Stimulated activated naive CD4-positive, alpha-beta T cell treated with Interleukin-2 at 50 U/mL for 16 hours (primary cell): ENCODE measurements at places on chromosomes 5 and 9.

DNA sequence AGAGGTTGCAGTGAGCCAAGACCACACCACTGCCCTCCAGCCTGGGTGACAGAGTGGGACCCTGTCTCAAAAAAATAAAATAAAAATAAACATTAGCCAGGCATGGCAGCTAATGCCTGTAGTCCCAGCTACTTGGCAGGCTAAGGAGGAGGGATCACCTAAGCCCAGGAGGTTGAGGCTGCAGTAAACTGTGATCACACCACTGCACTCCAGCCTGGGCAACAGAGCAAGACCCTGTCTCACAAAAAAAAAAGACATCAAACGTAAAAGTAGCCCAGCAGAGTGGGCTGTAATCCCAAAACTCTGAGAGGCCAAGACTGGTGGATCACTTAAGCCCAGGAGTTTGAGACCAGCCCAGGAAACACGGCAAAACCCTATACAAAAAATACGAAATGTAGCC is 19.0 kb downstream of the UIMC1 start:
- DNase-seq = no peak

DNA sequence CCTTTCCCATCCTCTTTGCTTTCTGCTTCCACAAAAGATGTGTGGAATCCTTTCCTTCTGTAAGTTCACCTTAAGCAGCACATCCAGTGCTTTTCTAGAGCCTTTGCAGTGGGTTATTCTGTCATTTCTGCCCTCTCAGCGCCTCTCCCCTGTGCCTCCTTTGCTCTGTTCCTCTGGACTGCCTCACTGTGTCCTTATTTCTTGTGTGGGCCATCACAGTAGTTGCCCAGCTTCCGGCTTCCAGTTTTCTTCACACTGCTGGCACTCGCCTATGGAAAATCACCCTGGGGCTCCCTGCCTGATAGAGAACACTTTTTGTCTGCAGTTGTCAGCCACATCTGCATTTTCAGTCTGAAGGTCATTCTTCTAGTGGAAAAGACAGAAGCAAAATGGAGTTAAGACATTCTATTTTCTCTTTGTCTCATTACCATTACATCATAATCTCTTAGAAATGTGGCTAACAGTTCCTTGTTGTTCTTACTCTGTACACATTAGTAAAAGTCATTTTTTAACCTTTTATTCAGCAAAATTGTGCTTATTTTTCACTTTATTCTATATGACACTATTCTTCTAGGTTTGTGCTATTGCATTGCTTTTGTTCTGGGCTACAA is 64.1 kb upstream of the ZNF608 start:
- DNase-seq = no peak

GRCh38 chr9:37424686-37425297 is 2.3 kb downstream of the GRHPR start:
- DNase-seq = no peak

- DNase-seq = no peak
Measured at GRCh38 chr9:125785248-125785751, 38.1 kb downstream of the PBX3 start.

GRCh38 chr5:100448111-100448528 is 87.1 kb upstream of the FAM174A start:
- DNase-seq = no peak

- DNase-seq = no peak
Measured at GRCh38 chr5:126268697-126269315, 154.4 kb upstream of the GRAMD2B start.

DNA sequence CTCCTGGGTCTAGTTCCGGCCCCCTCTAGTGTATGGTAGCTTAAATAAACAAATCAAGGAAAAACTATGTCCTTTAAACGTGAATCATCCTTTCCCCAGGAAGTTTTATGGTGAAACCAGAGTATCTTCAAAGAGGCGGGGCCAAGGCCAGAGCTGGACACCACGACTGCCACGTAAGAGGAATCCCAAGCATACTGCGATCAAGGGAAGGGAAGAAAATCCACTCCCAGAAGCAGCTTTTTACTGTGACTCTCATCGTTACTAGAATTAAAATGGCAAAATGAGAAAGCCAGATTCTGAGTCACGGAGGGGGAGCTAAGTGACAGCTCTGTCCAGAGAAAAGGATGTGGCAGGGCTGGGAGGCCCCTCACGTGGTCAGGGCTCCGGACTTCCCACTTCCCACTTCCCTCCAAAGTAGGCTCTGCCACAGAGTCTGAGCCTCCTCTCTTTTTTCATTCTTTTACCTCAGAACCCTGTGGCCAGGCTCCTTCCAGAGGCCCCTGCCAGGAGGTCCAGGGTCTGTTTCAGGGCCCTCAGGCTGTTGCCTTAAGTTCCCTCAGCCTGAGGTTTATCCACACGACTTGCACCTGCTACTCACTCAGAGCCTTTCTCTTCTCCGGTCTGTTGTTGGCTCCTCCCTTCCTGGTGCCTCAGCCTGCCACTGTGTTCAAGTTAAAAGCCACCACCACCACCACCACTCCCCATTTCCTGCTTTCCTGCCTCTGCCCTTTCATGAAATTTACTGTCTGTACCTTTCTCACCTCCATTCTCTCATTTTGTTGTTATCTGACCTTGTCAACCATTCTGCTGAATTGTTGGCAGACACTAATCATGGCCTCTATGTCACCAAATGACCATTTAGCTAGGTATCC is 1.4 kb upstream of the GLRX start:
- DNase-seq = peak; percentile 41

DNA sequence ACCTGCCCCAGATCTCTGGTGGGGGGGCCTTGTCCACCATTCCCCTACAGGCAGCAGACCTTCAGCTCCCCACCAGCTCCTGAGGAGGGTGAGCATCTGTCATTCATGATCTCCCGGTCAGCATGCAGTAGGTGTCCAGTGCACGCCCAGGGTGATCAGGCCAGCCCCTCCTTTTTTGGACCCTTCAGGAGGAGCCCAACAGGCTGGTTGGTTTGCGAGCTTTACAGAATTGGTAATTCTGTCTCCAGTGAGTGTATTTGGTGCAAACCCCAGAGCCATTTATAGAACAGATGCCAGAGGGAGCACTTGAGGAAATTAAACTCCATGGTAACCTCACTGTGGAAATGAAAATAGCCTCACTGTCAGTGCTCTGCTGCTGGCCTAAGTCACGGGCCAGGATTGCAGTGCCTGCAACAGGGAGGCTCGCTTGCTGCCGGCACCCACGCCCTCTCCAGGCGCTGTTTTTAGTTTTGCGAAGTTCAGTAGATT is 23.4 kb downstream of the WNK2 start:
- DNase-seq = no peak

DNA sequence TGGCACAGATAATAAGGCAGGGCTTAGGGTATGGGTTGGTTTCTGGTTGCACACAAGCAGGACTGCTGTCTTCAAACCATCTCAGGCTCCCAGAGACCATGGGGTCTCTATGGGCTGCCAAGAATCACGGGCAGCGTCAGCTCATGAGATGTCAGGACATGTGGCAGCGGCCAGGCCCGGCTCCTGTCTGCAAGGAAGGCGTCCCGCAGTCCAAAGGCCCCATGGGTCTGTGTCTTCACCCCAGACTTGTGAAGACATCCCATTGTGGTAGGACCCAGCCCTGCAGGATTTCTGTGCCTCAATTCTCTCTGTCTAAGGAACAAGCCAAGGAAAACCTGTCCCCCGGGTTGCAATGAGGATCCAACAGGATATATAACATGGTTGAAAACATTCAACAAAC is 32.6 kb downstream of the IPPK start:
- DNase-seq = no peak

- DNase-seq = no peak
Measured at GRCh38 chr9:37386988-37387387, 35.5 kb upstream of the GRHPR start.

- no peak for DNase-seq
Measured at GRCh38 chr5:80409367-80409966, 1.6 kb downstream of the ZFYVE16 start.

DNA sequence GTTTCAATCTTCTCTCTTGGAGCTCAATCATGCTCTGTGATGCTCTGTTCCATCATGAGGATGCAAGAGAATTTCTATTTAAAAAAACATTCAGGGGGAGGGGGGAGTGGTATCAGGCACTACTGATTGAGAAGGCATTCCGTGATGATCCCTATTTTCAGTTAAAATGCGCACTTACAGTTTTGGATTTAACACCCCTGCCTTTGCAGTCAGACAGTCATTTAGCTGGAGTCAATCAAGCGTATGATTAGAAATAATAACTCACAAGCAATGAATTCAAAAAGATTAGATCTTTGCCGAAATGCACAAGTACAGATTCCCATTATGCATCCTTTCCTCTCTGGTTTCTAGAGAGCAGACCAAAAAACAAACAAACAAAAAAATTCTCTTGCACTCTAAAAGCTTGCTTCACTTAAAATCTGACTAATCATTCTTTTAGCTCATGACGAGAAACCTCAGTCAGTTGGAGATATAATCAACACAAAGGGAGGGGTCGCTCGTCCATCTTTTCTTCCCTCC is 55.4 kb downstream of the EFNA5 start:
- DNase-seq = no peak

- no peak for DNase-seq
Measured at GRCh38 chr5:149795360-149795759, 65.2 kb downstream of the PPARGC1B start.

- DNase-seq = no peak
Measured at GRCh38 chr5:140322751-140323731, 20.1 kb upstream of the PFDN1 start.

- DNase-seq = no peak
Measured at GRCh38 chr9:33236571-33236970, 3.4 kb upstream of the SPINK4 start.

- no peak for DNase-seq
Measured at GRCh38 chr5:122404018-122404417, 92.0 kb downstream of the SNCAIP start.

DNA sequence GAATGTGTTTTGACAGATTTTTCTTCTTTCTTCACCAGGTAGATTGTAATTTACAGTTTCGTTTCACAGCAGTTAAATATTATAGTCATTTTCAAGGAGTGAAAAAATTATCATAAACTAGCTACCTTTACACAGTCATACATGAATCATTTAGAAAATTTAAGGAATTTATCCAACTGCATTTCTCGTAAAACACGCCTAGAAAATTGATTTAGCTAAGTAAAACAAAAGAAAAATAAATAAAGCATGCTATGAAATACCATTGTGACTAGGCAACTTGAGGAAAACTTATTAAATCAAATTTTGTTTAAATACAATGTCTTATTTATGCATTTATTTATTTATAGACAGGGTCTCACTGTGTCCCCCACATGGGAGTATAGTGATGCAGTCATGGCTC is 109.9 kb upstream of the EMB start:
- DNase-seq = no peak

DNA sequence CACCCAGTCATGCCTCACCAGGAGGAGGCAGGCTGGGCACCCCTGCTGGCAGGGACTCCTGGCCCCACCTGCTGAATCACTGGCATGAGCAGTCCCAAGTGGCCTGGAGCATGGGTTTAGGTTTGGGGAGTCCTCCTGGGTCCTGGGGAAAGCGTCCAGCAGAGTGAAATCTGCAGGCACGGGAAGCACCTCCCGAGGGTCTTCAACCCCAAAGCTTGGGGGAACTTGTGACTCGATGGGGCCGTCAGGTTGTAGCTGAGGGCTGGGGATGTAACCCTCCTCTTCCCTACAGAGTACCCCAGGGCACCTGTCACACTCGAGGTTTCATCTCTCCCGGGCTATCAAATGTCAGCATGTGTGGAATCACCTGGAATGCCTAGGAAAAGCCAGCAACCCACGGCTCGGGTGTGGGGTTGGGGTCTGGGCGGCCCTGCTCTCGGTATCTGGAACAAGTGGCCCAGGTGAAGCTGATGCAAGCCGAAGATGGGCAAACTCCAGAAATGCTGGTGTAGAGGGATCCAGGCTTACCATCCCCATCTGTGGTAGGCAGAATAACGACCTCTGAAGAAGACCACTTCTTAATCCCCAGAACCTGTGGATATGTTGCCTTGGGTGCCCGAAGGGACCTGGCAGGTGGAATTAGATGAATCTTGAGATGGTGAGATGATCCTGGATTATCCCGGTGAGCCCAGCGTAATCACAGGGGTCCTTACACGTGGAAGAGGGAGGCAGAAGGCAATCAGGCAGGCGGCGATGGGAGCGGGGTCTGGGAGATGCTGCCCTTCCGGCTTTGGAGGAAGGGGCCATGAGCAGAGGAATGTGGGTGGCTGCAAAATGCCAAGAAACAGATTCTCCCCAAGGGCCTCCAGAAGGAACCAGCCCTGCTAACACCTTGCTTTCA is 6.1 kb upstream of the RASGEF1C start:
- DNase-seq = no peak

DNA sequence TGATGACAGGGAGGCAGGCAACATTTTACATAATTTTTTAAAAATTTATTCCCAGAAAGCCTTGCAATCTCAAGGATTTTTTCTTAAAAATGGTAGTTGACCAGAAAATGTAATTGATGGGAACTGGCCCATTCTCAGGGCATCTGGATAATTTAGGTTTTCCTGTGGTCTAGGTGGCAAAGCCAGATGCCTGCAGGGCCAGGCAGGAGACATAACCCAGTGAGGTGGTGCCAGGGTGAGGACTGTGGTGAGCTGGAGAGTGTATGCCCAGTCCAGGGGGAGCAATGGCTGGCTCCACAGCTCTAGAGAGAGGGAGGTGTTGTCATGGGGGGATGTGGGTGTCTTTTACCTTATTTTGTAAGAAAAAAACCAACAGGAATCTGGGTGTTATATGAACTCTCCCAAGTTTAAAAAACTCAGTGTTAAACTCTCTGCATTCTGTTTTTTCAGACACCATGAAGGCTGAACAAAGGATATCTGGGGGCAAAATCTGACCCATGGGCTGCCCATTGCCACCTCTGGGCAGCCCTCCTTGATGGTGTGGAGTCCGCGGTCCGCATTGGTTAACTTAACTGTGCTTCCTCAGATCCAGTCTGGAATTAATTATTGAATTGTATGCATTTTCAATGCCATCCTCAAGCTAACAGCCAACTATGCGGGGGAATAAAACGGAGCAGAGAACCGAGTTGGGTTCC is 43.9 kb downstream of the BOD1 start:
- no peak for DNase-seq

GRCh38 chr9:92654481-92655301 is 15.2 kb downstream of the IPPK start:
- no peak for DNase-seq

GRCh38 chr5:170511551-170512258 is 7.9 kb downstream of the KCNIP1 start:
- no peak for DNase-seq

DNA sequence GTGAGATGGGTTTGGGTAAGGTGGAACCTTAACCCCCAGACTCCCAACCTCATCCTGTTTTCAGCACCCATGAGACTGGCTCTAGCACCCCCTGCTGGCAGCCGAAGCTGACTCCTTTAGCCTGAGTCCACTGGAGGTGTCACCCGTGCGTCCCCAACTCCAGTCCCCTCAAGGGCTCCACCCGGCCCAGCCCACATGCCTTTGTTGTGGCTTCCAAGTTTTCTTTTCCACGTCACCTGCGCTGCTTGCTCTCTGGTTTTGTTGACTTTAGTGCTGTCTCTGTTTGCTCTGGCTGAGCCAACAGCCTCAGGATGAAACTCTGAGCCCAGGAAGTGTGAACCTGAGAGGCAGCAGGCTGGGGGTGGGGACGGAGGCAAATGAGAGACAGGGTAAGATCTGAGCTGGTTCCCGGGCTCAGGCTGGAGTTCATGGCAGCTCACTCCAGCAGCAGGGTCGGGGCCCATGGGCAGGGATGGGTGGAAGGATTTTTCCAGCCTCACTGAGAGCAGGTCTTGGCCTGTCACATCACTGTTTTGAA is 13.2 kb upstream of the AQP7 start:
- peak; percentile 87 for DNase-seq
